Activated T-cell treated with anti-CD3 and anti-CD28 coated beads for 48 hours (primary cell): ENCODE measurements at places on chromosomes 11 and 22.

DNA sequence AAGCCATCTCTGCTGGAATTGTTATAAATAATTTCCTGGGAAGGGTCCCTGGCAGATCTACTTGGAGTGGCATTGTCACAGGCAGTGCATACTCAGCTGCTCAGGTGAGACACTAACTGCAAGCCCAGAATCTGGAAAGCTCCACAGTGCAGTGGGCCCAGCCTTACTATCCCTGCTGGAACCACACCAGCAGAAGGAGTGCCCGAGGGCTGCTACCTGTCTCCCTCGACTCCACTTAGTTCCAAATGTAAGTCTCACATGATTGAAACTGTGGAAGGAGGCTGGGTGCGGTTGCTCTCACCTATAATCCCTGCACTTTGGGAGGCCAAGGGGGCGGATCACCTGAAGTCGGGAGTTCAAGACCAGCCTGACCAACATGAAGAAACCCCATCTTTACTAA is 14.3 kb upstream of the SYVN1 start:
- DNase-seq = no peak

- DNase-seq = no peak
Measured at GRCh38 chr11:103709371-103709770, 327.1 kb upstream of the DDI1 start.

GRCh38 chr11:134261626-134262488 is 8.5 kb downstream of the ACAD8 start:
- no peak for DNase-seq

DNA sequence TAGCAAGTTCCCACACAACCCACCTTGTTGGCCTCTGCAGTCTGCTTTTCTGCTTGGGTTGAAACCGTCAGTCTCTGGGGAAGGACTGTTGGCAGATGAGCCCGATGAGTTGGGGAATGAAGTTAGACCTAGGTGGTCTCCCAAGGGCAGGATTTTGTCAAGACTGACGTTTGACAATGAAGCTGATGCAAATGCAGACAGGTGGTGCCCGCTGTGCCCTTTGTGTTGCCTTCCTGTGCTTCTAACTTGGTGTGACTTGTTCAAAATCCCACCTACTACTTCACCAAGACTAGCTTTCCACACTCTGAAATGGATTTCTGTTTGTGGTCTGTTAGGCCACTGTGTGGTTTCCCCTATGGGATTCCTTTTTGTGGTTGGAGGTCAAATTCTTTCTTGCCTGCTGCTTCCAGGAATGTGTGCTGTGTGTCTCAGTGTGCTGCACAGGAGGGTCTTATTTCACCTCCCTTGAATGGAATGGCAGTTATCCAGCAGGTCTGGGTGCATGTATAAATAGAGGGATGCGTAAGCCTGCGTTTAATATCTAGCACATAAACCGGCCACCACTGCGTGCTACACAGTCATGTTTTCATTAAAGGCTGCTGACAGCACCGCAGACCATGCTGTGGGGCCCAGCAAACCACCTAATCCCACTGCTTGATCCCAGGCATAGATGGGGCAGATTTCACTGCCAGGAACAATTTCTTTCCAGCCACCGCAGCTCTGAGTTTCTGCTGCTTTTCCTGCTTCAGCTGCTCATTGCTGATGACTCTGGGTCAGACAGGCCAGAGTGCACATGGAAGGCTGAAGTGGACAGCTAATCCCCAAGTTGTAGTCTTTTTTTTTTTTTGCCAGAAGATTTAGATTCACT is 44.8 kb downstream of the ADAMTS8 start:
- no peak for DNase-seq

GRCh38 chr11:33412241-33412640 is 155.1 kb downstream of the HIPK3 start:
- no peak for DNase-seq

DNA sequence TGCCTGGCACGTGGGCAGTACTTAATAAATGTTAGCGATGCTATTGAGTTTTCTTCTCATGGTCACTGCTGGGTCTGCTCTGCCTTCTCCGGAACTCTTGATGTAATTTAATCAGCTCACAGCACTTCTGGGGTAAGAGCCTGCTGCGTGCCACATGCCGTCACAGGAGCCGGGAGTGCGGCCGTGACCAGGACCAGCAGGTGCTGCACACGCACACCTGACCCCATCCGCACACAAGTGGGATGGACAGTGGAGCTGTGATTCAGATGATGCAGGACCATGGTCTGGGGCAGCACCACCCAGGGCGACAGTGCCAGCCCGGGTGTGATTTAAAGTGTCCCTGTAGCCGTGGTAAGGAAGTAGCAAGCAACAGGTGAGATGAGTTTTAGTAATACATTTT is 61.2 kb downstream of the TBC1D22A start:
- no peak for DNase-seq

DNA sequence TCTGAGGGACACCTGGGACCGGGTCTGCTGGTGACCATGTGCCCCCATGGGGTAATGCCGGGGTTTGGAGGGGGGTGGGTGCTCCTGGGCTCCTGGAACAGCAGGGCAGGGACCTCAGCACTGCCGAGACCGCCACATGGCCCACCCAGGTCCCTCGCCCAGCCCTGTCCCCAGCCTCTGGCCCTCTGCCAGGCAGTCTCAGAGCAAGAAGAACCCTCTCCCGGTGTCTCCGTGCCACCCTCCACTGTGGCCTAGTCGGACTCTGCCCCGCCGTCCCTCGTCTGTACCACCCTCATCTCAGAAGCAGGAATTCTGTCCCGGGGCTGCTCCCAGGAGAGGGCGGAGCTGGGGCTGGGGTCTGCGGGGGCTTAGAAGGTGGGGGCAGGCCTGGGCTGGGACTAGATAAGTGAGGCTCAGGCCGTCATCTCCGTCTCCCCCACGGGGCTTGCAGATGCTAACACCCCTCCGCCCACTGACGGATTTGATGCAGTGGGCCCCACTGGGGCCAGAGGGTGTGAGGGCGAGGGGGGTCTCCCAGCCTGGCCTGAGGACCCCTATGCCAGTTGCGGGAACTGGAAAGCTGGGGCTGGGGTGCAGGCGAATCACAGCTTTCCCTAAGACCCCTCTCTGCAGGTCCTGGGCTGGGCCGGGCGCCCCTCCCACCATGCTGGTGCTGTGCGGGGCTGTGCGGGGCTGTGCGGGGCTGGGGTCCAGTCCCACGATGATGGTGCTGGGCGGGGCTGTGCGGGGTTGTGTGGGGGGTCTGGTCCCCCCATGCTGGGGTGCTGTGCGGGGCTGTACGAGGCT is 1.1 kb downstream of the MUC5AC start:
- no peak for DNase-seq

DNA sequence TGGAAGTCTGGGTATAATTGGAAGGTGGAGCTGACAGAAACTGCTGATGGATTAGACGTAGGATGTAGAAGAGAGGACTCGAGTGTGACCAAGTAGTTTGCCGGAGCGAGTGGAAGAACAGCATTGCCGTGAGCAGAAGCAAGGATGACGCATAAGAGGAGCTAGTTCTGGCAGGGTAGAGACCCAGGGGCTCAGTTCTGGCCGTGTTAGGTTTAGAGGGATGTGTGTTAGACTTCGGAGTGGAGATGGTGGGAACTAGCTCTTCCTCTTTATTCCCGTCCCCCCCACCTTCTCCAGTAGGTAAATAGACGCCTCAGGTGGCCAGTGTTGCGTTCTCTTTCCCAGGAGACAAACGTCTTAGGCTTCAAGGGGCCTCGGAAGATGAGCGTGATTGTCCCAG is 19.1 kb downstream of the TUB start:
- DNase-seq = no peak

DNA sequence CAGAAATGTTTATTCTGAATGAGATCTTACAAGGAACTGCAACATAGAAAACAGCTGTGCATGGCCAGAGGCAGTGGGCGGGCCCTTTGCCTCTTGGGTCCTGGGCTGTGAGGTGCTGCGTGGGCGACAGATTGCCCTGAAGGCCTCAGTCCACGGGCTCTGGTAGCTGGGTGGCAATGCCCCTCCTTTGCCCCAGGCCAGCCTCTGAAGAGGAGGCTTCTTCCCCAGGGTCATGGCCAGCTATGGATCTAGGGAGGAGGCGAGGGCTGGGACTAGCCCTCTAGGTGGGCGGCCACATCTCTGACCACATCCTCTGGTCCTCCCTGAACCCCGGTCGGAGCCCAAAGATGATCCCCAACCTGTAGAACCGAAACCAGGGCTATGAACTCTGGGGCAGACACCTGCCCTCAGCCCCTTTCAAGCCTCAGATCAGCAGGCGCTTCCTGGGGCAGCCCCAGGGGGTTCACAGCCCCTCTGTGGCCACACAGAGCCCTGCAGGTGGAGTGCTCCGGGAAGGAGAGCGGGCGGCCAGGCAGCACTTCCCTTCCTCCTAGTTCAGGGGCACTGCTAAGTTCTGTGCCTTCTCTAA is 6.6 kb upstream of the CDC42BPG start:
- no peak for DNase-seq

DNA sequence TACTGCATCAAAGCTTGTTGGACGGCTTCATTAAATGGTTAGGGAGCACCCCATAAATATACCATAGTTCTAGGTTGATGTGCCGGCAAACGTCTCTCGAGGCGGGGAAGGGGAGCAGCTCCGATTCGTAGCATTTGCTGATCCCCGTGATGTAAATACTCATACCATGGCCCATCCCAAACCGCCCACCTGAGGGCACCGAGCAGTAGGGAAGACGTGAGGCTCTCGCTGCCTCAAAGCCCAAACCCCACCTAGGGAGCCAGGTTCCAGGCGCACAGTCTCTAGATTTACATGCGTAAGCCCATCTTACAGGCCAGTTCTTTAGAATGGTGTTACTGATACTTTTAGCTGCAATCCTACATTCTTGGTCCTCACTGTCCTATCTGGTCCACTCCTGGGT is 124.0 kb downstream of the FEZ1 start:
- DNase-seq = no peak

- no peak for DNase-seq
Measured at GRCh38 chr11:78876676-78877075, 302.0 kb upstream of the NARS2 start.

DNA sequence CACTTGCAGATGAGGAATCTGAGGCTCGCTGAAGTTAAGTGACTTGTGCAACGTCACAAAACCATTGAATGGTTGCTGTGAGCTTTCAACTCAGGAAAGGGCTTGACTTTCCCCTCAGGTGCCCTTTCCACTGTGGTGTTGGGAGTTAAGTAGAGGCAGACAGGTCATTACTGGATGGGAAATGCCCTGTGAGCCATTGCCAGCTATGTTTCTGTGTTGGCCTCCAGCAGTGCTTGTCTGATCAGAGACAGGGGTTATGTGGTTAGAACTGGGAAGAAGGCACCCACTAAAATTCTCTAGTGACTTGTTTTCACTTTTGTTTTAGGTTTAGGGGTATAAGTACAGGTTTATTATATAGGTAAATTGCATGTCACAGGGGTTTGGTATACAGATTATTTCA is 96.6 kb downstream of the FDX1 start:
- DNase-seq = no peak

DNA sequence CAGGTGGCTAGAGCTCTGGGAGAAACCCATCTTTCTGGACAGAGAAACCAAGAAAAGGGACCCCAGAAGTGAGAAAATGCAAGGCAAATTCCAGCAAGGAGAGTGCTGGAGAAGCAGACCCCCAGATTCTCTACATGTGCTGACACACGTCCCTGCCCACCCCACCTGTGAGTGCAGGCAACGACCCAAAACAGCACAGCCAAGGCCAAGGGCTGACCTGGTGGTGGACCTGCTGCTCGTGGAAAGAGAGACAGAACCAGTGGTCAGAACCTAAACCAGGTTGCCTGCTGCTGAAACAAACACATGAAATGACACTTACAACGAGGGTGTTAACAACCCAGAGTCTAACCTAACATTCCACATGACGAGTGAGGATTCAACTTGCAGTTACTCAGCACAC is 24.6 kb downstream of the TRMU start:
- no peak for DNase-seq

- no peak for DNase-seq
Measured at GRCh38 chr11:15728207-15728606, 613.5 kb downstream of the INSC start.

DNA sequence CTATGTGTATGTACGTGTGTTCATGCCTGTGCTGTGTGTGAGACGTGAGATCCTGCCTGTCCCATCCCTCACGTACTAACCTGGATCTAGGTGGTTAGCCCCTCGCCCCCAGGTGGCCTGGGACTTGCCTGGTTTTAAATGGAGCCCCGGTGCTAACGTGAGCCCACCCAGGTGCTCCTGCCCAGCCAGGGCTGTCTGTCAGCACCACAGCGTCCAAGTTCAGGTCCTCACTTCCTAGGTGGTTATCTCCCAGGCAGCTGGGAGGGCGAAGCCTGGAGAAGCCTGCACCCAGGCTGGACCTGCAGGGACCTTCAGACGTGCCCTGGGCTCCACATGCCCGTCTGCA is 86.0 kb downstream of the KCNQ1 start:
- DNase-seq = no peak

DNA sequence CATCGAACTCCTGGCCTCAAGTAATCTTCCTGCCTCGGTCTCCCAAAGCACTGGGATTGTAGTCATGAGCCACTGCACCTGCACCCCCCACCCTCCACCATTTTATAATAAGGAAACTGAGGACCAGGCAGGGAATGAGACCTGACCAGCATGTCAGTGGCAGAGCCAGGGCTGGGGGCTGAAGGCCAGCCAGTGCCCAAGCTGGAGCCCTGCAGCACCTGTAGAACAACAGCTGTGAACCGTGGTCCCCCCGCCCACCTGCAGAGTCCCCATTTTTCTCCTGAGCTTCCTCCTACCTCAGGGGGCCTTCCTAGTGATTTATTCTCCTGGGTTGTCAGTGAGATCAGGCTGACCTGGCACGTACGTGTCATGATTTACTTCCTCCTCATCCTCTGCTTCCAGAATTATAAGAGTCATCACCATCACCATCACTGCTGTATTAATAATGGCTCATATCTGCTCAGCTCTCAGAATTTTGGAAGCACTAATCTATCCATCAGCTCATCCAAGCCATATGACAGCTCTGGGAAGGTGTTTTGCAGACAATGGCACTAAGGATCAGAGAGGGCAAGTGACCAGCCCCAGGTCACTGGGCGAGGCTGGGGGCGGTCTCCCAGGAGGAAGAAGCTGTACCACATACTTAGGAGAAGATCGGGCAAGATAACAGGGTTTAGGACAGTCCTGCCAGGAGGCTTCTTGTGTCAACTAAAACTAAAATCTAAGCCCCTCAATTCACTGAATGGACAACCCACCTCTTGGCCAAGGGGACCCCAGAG is 5.5 kb upstream of the SLCO2B1 start:
- DNase-seq = no peak

DNA sequence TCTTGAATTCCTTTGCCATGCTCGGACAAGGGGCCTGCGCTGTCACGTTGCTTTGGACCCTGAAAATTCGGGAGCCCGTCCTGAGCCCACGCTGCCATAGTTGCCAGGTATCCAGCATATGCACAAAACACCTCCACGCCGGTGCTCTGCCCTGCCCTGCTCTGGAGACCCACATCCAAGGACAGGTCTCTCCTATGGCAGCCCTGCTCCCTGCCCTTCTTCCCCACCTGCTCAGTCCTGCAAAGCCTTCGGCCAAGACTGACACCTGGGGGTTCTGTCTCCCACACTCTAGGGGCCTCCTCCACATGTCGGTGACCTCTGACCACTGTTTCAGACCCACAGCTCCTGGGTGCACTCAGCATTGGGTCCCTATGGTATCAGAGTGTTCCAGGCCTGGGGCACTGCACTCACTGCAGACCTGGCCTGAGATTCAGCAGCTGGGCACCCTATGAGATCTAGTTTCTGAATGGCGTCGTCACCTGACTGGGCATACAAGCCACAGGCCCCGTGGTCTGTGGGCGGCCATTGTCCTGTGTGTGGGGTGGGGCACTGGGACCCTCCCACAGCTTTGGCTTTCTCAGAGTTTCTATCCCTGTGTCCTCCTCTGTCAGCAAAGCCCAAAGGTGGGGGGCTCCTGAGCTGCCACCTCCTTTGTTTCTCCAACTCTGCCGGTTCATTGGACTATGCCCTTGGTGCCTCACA is 2.0 kb upstream of the KRTAP5-6 start:
- no peak for DNase-seq

- no peak for DNase-seq
Measured at GRCh38 chr11:2097356-2097997, 41.7 kb downstream of the IGF2 start.

- DNase-seq = no peak
Measured at GRCh38 chr11:10893714-10894151, 35.9 kb upstream of the ZBED5 start.
